ENCODE measurements at places on chromosomes 1 and 21. TPM values are rescaled to one million over a fixed set of nuclear protein-coding genes. Genes with fewer than 3 reads are reported as not detected.

The BLACAT1 gene
- total RNA-seq = not detected

The SPRR2B gene
- not detected for total RNA-seq

The OR2L13 gene
- not detected for total RNA-seq

The TNFSF18 gene
- 0.90 TPM for total RNA-seq

The RIIAD1 gene
- total RNA-seq = not detected

Measured in LHCN-M2 (cell line).